Inflammatory macrophage treated with lipopolysaccharide for 1 hour (primary cell): ENCODE measurements at places on chromosomes 4 and X.

DNA sequence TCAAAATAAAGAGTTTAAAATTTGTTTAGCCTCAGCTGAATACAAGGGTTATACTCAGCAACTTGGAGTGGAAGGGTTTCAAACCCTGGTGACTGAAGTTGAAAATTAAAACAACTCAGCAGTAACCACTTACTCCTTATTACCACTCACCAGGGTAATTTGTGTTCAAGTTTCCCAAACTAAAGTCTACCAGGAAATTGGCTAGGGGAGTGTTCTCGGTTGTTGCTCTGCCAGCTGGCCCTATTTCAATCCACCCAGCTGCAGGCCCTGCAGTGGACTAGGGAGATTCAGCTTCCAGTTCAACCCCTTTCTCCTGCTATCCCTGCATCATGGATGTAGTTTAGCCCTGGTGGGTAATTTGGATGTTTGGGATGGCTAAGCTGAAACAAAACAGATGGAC lies 37.8 kb upstream of the EXOC1L start:
- DNase-seq: no peak

- DNase-seq: peak; percentile 54
These were observed at the start of gene TBC1D1 for GRCh38 chr4:37890801-37891259. Gene TBC1D1, plus strand, starts transcription at chr4:37891084. Its CDS starts 11,012 bp downstream, at chr4:37902096.

DNA sequence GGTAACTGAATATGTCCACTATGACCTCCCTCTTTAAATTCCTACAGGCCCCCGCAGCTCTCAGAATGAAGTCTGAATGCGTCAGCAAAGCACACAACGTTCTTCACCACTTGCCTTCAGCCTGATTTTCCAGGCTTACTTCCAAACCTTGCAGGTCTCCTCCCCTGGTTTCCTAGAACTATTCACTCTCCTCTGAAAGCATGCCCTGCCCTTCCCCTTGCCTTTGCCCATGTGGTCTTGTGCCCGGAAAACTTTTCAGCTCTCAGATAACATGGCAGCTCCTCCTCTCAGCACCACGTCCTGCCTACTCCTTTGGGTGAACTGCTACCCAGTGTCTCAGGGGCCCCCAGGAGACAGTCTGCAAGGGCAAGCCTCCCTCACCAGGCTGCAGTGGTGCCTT lies 268.5 kb upstream of the LDB2 start:
- no peak for DNase-seq

GRCh38 chrX:120365320-120365719 lies 3.4 kb downstream of the ATP1B4 start:
- DNase-seq: no peak

DNA sequence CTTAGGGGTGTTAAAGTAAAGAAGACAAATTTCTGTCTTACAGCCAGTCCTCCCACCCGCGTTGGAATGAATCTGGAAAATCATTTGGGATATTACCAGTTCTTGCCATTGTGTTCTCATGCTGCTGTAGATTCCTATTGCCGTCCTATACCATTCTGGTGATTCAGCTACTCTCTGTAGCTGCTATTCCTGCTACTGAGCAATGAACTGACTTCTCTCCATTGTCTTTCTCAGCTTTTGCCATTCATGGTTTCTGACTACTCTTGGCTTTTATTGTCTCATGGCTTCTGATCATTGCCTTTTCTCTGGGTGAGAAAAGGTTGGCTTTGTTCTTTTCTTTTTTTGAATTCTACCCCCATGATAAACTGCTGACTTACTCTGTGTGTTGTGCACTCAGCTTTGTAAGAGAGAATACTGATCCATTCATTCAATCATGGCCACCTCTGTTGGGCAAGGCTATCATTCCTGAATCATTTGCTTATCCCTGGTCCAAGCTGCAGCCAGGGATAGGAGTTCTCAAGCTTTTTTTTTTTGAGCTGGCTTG lies 27.7 kb upstream of the METAP1 start:
- DNase-seq: no peak

- peak; percentile 81 for DNase-seq
These were observed 12.1 kb upstream of the COPS4 start for GRCh38 chr4:83022724-83023450.

DNA sequence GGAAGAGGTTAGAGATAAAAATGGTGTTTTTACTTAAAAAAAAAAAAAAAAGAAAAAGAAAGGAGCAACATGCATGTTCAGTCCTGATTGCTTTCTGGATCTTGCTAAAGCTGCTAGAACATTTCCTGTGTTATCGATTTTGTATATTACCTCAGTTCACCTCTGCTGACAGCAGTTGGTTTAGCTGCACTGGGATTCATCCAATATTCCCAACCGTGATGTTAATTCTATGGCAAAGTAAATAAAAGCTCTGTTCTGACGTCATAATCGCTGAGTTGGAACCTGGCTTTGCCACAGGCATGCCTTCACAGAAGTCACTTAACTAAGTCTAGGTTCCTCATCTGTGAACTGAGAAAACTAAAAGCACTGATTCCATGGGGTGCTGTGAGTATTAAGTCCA lies 90.7 kb upstream of the SORBS2 start:
- DNase-seq: no peak

- DNase-seq: no peak
These were observed 134.2 kb downstream of the SPOCK3 start for GRCh38 chr4:167100120-167100519.

GRCh38 chr4:6869944-6870343 lies 39.7 kb upstream of the TBC1D14 start:
- no peak for DNase-seq

DNA sequence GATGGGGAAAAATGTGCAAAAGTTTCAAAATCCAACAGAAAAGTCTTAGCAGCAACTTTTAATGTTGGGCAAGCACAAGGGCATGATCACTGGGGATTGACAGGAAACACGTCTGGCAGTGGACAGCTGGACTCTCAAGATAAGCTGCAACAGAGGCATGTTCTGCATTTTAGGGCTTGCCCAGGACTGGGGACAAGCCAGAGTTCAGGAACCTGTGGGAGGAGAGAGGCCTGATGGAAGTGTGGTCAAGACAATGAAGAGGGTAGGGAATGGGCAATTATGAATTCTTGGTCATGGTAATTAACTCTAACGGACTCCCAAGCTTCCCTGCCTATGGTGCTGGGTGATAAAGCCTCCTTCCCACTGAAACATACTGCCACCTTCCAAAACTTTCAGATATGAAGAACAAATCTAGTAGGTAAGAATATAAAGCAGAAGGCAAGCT lies 48.4 kb downstream of the ANXA3 start:
- DNase-seq: peak; percentile 48

DNA sequence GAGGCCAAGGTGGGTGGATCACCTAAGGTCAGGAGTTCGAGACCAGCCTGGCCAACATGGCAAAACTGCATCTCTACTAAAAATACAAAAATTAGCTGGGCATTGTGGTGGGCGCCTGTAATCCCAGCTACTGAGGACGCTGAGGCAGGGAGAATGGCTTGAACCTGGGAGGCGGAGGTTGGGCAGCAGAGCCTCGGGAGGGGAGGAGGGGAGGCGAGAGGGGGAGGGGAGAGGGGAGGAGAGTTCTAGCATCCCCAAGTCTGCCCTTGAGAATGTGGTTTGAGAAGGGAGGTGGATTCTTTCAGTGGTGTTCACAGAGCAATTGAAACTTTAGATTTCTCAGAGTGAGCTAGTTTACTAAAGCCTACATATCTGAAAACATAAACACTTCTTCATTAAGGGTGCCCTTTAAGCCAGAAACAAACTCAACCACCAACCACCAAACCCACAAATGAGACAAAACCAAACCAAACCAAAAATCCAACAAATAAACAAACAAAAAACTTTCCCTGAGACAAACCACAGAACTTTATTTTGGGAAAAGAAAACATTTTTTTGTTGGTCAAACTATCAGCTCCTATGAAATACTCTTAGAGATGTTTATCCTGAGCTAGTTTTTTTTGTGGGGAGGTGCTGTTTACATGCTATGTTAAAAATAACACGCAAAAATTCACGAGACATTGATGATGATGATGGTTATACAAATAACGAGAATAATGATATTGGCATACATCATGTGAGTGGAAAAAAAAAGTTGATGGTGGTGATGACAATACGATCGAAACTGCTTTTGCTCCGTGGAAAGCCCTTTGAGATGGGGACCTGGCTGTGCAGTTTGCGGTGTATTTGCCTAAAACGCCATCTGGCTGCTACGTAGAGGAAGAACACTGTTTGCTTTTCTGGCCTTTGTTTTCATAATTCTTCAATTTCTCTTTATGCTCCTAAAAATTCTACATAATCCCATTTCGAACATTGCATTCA lies 98.2 kb upstream of the PRKX start:
- DNase-seq: peak; percentile 24

DNA sequence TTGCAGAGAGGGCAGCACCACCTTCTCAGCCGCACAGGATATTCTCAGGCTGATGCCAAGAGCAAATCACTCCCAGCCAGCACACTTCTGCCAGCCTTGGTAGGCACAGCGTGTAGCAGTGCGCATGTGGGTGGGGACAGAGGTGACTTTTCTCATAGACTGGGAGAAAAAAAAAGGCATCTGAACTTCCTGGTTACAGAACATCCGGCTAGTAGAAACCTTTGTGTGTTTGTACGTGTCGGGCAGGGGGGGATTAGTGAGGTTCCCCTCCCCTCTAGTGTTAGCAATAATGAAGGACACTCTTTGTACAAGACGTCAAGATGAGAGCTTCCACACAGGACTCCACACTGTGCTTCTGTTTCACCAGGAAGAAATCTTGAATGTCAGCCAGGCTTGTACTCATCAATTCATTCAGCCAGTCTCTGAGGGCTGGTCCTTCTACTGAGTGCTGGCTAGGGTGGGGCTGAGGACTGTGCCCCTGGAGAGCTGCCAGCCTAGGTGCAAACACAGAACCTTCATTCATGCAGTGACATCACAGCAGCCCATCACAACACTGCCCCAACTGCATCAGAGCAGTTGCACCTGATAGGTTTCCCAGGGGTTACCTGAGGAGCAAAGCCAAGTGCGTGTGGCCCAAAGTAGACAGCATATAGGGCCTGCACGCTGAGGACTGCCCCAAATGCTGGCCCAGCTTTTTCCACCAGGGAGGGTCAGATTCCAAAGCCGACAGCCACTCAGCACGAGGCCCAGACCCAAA lies 34.7 kb downstream of the SLC25A5 start:
- peak; percentile 22 for DNase-seq

- DNase-seq: no peak
These were observed 646 bp upstream of the FAM3A start for GRCh38 chrX:154516656-154517100.

GRCh38 chr4:145186729-145187128 lies 6.3 kb upstream of the OTUD4 start:
- DNase-seq: peak; percentile 75

DNA sequence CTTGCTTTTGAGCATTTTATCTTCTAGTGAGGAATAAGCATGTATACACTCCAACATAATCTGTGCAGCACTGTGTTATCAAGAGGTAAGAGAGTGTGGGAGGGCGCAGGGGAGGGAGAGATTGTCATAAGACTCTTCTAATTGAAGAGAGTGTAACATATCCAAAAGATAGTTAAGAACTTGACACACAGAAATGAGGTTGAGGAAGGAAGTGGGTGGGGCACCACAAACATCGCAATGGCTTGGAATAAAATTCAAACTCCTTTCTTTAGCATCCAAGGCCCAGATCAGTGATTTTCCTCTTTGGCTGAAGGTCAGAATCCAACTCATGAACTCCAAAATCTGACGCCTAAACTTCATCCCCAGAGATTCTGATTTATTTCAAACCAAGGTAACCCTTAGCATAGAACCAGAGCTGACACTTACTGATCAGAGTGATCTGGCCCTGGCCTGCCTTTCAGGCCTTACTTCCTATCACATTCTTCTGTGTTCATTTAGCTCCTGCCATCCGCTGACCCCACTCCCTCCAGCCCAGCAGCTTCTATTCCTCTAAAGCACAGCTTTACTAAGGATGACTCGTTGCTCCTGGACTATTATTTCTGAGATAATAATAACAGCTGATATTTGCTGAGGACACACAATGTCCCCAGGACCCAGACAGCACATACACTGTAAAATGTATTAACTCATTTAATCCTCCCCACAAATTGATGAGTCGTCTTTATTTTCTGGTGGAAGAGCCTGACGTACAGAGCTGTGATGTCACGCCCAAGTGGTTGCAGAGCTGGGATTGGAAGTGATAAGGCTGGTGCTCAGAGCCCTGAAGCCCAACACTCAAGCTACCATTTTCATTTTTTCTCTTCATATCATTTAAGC lies 10.6 kb upstream of the CTSO start:
- DNase-seq: no peak

DNA sequence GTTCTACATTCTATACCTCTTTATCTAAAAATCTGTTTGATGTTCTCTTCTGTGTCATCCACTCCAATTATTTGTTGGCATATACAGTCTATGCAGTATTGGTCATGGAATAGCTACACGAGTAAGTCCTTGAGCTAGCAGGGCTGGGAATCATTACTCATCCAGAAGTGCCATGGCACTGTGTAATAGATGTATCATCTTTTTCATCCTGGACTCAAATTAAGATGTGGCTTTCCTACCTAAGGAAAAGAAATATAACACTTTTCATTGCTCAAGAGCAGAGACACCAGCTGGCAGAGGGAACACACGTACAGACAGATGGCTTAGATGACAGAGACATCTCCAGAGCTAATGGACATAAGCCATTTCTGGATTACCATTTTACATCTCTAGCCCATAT lies 159.8 kb downstream of the FAM13A start:
- no peak for DNase-seq
